H1 (cell line): ENCODE measurements at places on chromosomes 11 and 22. TPM values are rescaled to one million over a fixed set of nuclear protein-coding genes. Genes with fewer than 3 reads are reported as not detected.
A peak's percentile ranks its signal among the peaks of the same experiment; 100 is the strongest.

Gene TRIM49
- total RNA-seq = not detected in 2 replicates

Gene HEPHL1
- 0.09 and 0.19 TPM in 2 replicates for total RNA-seq

Gene FBXO7
- total RNA-seq = 59.1 and 62.7 TPM in 2 replicates

DNA sequence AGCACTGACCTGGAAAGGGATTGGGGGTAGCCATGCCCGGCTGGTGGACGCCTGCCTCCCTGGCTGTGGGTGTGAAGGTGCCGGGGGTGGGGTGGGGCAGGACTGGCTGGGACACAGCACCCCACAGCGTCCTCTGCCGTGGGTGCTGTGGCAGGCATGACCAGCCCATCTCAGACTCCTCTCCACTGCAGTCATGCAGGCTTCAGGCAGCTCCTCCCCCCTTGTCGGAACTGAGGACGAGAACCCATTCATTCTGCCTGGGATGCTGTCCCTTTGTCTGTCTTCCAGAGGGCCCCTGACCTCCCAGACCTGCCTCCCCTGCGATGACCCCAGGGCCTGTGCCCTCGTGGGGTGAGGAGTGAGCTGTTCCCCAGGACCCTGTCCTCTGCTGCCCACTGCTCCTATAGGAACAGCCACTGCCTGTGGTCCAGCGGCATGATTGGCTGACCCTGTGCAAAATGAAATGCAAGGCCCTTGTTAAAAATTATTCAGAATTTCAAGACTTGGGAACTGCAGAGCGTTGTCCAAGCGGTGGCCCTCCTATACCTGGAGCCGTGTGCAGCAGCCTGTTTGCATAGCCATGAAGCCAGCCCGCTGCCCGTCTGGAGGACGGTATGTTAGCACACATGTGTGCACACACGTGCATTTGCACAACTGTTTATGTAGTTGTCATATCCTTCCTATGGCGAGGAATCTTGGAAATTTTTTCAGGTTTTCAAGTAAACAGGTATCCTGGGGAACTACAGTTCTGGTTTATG is 1122.3 kb downstream of the BRD1 start:
- no peak for DNase-seq

- DNase-seq = no peak
Measured at GRCh38 chr11:43989162-43989981, 46.9 kb downstream of the C11orf96 start.

DNA sequence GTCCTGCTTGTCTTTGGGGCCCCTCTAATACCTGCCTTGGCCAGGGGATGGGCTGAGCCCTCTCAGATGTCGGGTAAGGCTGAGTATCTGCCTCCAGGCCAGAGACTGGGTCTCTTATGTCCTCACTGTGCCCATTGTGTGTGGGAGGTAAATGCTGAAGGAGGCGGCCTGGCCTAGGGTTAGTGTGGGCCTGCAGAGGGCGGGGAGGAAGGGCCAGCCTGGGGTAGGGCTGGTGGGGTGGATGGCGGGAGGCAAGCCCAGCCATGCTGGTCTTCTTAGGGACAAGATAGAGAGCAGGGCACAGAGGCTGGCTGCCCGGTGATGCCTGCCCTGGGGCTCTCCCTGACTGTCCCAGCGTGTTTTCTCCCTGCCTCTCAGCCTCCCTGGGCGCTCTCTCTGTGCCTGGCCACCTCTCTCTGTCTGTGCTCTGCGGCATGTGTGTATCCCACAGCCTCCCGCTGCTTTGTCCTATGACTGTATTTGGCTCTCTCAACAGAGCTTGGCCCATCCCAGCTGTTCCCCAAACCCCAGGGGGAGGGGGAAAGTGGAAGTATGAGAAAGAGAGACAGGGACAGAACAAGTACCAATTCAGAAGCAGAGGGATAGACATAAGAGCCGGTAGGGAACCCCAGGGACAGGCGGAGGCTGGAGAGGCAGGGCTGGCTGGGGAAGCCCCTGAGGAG is 57.0 kb downstream of the PDE2A start:
- DNase-seq = no peak

- DNase-seq = no peak
Measured at GRCh38 chr11:69520186-69520916, 38.9 kb downstream of the LINC01488 start.

- DNase-seq = no peak
Measured at GRCh38 chr11:125446279-125446678, 49.8 kb downstream of the FEZ1 start.

- DNase-seq = peak; percentile 56
Measured at GRCh38 chr11:116791002-116791812, 472 bp downstream of the APOA5 start.

- DNase-seq = peak; percentile 46
Measured at GRCh38 chr11:123301696-123302400, 106.8 kb upstream of the CLMP start.

DNA sequence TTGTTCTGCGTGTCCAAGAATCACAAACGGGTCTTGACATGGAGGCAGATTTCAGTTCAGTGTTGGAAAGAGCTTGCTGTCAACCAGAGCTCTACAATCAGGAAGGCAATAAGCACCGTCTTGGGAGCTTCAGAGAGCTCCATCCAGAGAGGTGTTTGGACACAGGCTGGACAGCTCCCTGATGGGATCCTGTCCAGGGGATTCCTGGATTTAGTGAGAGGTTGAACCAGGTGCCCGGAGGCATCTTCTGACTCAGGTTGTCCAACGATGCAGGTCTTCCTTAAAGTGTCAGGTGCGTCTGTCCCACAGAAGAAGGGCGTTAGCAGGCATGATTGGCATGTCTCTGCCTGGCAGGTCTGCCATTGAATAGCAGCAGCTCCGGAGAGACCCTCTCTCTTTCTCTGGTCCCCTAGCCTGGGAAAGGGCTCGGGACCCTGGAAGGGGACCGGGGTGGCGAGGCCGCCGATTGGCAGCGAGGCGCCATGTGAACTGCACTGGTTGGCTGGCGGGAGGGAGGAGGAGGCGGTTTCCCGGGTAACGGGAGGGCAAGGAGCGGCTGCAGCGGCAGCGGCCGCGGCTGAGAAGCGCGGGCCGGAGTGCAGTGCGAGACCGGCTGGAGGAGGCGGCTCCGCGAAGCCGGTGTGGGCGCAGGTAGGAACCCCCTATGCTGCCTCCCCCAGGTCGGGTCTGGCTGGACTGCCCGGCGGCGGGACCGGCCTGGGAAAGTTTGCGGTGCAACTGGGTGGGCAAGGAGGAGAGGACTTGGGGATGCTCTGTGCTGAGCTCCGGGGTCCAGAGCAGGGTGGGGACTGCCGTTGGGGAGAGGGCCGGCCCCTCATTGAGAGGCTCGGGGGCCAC is 104.1 kb upstream of the E2F8 start:
- peak; percentile 84 for DNase-seq

GRCh38 chr11:78415338-78415737 is 2.3 kb downstream of the GAB2 start:
- no peak for DNase-seq

- DNase-seq = no peak
Measured at GRCh38 chr11:33706546-33706945, 5.9 kb upstream of the C11orf91 start.

- no peak for DNase-seq
Measured at GRCh38 chr22:46315976-46316375, 19.3 kb downstream of the GTSE1 start.

- no peak for DNase-seq
Measured at GRCh38 chr11:93089474-93090102, 108.2 kb downstream of the SLC36A4 start.

DNA sequence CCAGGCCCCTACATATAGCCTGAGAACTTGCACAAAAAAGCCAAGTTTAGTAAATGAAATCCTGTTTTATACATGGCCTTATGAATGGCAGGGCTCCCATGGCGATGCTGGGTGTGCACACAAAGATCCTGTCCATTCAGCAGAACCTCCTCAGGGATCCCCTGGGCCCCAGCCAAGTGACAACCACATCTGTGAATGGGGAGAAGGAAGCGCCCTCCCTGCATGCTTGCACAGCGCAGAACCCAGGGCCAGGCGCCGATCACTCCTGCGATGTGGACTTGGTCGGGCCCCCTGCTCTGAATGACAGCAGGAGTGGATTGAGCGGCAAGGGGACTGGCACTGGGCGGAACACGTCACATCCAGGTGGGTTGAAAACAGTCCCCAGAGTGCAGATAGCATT is 4.5 kb upstream of the CDC42EP2 start:
- DNase-seq = no peak

DNA sequence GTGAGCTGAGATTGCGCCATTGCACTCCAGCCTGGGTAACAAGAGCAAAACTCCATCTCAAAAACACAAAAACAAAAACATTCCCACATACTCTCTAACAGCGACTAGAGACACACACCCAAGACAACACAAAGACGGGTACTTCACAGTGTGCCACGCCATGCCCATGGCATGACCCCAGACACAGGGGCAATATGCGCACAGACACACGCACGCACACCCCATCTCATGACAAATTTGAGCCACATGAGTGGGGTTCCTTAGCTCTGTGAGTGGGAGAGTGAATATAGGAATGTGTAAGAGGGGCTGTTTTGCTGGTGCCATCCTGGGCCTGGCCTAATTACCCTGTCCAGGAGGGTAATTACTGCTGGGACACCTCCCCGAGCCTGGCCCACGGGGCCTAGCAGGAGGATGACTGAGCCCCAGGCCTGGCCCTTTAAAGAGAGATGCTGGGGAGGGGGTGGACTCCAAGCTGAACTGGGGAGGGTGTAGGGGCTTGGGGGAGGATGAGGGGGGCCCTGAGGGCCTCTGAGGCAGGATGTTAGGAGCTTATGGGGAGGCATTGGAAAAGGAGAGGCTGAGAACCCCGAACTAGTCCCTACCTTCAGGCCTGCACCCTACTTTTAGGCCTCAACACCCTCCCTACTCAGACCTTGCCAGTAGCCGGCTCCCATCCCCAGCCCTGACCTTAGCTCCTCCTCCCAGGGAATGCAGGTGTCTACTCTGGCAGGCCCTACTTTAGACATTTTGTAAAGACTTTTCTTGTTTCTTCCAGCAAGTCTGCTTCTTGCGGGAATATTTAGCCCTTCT is 1.5 kb downstream of the LTBP3 start:
- no peak for DNase-seq

GRCh38 chr11:1042626-1043562 is 6.4 kb upstream of the MUC6 start:
- no peak for DNase-seq

- no peak for DNase-seq
Measured at GRCh38 chr11:91459840-91460239, 764.8 kb upstream of the FAT3 start.
